ENCODE measurements at places on chromosomes 16 and 17.

- ATAC-seq: no peak
These were observed 13.3 kb upstream of the SDK2 start for GRCh38 chr17:73657473-73658116.

- no peak for ATAC-seq
These were observed 114.2 kb downstream of the DNAH3 start for GRCh38 chr16:21036471-21036870.

- ATAC-seq: no peak
These were observed 3.7 kb upstream of the PER1 start for GRCh38 chr17:8155996-8156245.

GRCh38 chr17:64343071-64343774 lies 47.4 kb downstream of the PECAM1 start:
- no peak for ATAC-seq

- no peak for ATAC-seq
These were observed 94.3 kb downstream of the CYLD start for GRCh38 chr16:50836121-50836621.

DNA sequence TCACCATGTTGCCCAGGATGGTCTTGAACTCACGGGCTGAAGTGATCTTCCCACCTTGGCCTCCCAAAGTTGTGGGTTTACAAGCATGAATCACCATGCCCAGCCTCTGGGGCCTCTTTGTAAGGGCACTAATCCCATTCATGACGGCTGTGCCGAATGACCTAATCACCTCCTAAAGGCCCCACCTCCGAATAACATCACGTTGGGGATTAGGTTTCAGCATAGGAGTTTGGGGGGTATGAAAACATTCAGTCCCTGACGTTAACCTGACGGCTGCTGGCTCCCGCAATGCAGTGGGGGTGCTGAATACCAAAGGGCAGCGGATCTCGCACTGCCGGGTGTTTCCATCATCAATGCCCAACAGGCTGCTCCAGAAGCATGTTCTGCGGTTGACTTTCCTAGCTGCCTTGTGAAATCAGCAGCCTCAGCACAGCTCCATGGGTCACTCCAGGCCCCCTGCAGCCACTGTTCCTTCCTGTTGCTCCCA lies 120.8 kb upstream of the SEC14L1 start:
- no peak for ATAC-seq

- ATAC-seq: no peak
These were observed 67.8 kb downstream of the RPH3AL start for GRCh38 chr17:284676-285355.

GRCh38 chr17:14910916-14911315 lies 354.2 kb downstream of the PMP22 start:
- no peak for ATAC-seq

DNA sequence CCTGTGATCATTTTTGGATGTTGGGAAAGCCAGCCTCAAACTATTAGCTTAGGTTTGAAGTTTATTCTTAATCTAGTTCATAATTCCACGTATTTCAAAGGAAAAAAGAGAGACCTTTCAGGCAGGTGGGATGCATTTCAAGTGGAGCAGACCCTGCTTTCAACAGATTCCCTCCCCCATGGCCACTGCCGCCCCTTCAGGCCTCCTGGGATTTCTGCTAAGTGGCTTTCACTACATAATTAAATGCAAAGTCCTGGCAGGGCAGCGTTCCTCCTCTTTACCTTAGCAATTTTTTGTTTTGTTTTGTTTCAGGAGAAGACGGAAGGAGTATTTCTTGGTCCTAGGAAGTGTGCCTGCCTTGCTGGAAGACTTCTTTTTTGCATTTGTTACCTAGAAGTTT lies 36.6 kb downstream of the MAF start:
- ATAC-seq: no peak
